ENCODE measurements at places on chromosomes 2 and 18.

- DNase-seq, result peak; percentile 4
These were observed 108.7 kb downstream of the ZBTB7C start for GRCh38 chr18:48300463-48300961.

DNA sequence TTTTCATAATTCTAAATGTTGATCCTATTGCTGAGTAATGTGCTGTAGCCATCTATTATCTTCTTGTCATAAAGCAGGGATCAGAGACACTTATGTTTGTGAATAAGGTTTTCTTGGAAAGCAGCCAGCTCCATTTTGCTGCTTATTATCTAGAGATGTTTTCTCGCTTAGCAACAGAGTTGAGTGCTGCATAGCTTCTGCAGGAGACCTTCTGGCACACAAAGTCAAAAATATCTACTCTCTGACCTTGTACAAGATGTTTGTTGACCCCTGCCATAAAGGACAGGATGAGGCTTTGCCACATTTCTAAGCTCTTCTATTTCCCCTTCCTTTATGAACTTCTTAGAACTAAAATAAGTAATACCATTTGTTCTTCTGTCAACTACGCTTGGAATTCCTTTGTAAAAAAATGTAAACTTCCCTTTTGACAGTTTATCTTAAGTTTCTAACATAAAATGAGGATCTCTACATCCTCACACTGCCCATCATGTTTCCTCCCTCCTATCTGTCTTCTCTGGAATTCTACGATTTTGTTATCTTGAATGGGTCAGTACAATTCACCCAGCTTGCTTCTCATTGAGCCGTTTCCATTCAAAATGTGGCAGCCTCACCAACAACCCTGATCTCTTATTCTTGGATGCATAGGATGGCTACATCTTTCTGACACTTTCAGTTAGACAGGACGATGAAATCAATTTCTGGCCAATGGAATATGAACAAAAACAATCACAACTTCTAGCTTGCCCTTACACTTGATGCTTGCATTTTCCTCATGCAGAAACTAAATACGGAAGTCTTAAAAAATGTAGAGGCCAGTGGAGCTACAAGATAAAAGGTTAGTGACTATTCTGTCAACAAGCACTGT is 1377.0 kb downstream of the SUCLG1 start:
- no peak for DNase-seq

- no peak for DNase-seq
These were observed 383.8 kb downstream of the NRXN1 start for GRCh38 chr2:50648041-50648700.

DNA sequence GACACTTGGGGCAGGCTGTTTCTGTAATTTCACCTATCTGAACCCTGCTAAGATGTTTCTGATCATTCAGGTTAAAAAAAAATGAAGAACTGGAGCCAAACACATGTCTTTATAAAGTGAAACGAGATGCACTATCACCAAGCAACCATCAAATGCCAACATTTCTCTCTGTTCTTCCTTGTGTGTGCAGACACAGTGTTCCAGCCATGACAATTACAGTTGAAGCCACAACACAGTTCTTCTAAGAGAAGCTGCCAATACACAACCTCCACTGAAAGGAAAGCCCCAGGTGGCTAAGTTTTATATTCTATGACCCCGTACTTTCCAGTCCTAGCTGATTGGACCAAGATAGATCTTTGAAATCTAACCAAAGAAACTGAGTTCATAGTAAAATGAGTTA is 181.8 kb downstream of the RAD51AP2 start:
- DNase-seq, result no peak

DNA sequence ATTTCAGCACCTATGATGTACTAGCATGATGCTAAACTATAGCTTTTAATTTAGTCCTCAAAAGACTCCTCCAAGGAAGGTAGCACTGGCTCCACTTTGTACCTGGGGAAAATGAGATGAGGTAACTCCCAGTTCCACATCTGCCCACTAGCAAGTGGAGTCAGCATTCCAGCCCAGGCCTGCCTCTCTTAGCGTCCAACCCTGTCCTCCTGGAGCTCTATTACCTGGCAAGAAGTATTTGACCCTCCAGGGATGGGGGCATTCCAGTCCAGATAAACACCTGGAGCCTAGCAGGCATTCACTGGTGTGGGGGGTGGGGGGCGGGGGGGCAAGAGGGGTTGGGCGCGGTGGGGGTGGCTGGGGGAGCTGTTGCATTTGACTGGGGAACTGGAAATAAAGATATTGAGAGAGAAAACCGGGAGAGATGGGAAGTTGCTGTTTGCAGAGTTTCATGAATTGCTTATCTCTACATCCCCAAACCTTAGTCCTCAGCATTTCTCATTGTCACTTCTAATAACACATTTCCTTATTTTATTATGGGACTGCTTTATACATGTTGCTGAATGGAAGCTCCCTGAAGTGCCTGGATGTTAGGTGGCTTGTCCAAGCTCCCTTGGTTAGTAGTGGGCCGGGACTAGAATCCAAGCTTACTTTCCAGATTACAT is 22.0 kb upstream of the FZD5 start:
- no peak for DNase-seq

DNA sequence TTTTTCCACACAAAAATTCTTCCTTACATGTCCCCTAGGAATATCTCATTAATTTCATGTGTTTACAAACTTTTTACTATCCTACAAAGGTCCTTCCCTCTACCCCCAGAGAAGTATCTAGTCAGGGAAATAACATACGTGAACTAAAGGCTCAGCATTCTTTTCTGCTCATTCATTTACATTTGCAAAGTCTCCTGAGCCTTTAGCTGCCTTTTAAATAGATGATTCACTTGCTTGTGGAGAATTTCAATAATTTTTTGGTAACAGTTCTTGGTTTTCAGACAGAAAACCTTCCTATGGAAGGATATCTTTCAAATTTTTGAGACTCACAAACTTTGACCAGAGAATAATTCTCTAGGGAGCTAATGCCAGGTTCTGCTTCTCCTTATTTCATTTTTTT is 81.5 kb upstream of the RMDN2 start:
- DNase-seq, result no peak

DNA sequence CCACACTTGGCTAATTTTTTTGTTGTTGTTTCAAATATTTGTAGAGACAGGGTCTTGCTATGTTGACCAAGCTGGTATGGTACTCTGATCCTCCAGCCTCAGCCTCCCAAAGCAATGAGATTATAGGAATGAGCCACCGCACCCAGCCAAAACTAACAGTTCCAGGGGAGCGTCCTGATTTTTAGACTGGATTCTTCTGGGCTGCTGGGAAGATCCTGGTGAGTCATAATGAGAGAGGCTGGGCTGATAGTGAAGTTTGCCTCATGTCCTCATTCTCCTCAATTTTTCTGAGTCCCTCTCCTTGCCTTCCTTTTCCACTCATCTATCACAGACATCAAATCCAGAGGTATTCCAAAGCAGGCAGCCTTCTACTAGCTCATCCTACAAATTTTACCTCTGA is 81.3 kb downstream of the VSNL1 start:
- no peak for DNase-seq

- no peak for DNase-seq
These were observed 100.8 kb downstream of the ZNF532 start for GRCh38 chr18:58965291-58966004.

GRCh38 chr2:37412231-37412630 is 67.8 kb downstream of the QPCT start:
- DNase-seq, result no peak

GRCh38 chr2:229835596-229836283 is 86.1 kb downstream of the TRIP12 start:
- DNase-seq, result no peak

DNA sequence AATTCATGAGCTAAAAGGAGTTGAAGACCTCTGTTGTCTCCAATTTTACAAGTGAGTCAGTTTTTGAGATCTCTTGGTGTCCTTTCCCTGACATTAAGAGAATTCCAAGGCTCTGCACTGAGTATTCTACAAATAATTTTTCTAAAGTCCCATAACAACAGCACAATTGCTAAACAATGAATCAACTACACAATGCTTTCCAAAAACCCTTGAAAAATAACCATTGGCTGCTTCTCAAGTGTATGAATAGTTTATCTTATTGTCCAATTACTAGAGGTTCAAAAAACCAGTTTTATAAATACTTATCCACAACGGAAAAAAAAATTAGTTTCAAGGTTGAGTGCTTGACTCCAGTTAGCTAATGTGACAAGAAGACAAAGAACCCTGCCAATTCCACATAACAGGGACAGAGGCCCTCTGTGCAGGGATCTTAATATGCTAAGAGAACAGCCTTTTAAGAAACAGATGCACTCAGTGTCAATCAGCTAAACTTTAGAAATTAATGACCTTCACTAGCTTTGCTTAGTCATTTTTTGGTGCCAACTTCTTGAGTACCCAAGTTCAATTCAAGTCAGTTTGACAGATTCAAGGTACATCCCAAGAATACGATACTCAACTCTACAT is 266.6 kb upstream of the CYP26B1 start:
- no peak for DNase-seq

- DNase-seq, result no peak
These were observed 70.5 kb upstream of the CCBE1 start for GRCh38 chr18:59767732-59768131.

DNA sequence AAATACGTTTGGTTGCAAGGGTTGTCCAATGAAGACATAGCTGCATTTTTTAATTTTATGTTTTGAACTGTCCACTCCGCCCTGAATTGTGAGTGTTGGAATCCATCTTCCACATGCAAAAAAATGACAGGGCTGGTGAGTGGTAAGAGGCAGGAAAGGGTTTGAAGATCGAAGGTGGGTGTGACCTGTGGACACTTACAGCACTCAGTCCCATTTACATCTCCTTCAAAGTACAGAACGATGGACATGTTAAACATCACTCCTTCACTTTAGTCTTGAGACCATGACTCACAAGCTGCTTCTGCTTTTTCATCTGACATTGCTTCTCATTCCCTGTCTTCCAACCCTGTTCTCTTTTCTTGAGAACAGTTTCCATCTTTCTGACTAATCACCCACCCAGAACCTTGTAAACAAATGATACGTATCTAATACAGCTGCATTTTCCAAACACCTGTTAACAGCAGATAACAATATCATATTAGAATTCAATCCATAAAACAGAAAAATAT is 179.3 kb downstream of the ZNF516 start:
- DNase-seq, result no peak

GRCh38 chr2:129061069-129061768 is 742.6 kb upstream of the HS6ST1 start:
- no peak for DNase-seq

- peak; percentile 7 for DNase-seq
These were observed 964.7 kb upstream of the ZEB2 start for GRCh38 chr2:145484448-145485097.

- DNase-seq, result no peak
These were observed 1065.1 kb upstream of the NRXN1 start for GRCh38 chr2:52097071-52097470.

DNA sequence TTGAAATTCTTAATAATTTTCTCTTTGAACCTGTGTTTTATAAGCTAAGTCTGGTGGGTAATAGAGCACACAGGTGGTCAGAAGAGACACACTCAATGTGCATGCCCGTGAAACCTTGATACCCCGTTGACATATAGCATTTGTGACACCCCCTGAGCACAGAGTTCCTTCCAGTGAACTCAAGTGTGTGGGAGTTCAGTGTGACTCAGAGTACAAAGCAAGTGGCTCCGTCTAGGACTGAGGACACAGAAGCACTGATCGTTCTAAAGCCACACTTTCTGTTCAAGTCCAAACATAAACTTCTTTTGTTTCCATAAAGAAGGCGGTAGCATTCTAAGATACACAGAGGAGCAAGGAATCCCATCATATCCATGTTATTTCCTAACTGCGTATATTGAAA is 523.6 kb downstream of the PID1 start:
- no peak for DNase-seq

GRCh38 chr2:41502752-41503151 is 545.1 kb upstream of the PKDCC start:
- DNase-seq, result no peak

GRCh38 chr2:1969701-1970015 is 225.3 kb upstream of the PXDN start:
- no peak for DNase-seq

DNA sequence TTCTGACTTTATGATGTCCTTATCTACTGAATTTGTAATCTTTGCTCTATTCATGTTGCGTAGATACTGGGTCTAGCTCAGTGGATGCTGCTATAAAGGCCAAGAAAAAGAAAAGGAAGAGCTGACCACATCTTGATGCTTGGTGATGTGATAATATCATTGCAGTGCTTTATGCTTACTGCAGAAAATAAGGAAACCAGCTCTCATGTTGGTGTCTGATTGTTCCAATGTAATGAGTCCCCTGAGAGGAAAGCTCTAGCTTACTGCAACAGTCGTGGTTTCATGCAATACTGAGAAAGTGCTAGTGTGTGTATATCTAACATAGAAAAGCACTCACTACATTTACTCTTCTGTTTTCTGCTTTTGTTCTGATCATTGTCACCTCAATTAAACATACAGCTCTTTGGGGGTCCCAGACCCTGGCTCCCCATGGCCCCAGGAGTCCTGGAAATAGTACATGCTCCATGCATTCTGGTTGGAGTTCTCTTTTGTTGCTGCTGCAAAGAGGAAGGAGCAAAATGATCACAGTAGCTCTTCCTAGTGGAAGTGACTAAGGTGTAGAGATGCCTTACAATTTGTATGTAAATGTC is 338.8 kb downstream of the CYRIA start:
- DNase-seq, result no peak

GRCh38 chr2:33275689-33276444 is 200.6 kb upstream of the RASGRP3 start:
- DNase-seq, result no peak

GRCh38 chr18:44899832-44900231 is 219.1 kb downstream of the SETBP1 start:
- no peak for DNase-seq

- DNase-seq, result no peak
These were observed 17.3 kb downstream of the BCL2 start for GRCh38 chr18:63302220-63302619.

GRCh38 chr2:43102366-43103092 is 123.9 kb downstream of the ZFP36L2 start:
- no peak for DNase-seq

DNA sequence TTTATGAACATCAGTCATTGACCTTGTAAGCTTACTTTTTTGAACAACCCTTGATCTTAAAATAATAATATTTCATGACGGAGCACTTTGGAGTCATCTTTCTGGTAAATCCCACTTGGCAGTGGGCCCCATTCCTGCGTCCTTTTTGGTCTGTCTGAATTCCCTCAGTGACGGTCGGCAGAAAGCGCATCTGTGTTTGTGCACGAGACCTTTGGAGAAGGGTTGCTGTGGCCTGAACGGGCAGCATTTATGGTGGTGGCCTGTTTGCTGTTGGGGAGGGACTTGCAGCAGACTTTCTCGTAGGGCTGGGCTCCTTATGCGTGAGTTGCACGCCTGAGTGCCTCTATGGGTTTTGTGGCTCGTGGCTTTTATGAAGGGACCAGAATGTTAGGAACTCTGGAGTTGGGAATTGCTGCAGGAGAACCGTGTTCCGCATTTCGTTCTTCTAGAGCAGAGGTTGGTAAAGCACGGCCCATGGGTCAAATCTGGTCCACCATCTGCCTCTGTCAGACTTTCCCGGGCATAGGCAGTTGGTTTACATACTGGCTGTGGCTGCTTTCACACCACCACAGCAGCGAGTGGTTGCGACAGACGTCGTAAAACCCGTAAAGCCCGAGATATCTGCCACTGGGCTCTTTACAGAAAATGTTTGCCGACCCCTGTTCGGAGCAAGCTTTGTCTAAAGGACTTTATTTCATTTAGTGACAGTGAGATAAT is 30.8 kb downstream of the LPIN1 start:
- DNase-seq, result no peak

- no peak for DNase-seq
These were observed 417.6 kb upstream of the MEX3C start for GRCh38 chr18:51614967-51615571.

All from bone marrow (tissue), 2 donors.